C1 segment of cervical spinal cord (tissue), 14 donors: ENCODE measurements at places on chromosomes 16 and 17.

DNA sequence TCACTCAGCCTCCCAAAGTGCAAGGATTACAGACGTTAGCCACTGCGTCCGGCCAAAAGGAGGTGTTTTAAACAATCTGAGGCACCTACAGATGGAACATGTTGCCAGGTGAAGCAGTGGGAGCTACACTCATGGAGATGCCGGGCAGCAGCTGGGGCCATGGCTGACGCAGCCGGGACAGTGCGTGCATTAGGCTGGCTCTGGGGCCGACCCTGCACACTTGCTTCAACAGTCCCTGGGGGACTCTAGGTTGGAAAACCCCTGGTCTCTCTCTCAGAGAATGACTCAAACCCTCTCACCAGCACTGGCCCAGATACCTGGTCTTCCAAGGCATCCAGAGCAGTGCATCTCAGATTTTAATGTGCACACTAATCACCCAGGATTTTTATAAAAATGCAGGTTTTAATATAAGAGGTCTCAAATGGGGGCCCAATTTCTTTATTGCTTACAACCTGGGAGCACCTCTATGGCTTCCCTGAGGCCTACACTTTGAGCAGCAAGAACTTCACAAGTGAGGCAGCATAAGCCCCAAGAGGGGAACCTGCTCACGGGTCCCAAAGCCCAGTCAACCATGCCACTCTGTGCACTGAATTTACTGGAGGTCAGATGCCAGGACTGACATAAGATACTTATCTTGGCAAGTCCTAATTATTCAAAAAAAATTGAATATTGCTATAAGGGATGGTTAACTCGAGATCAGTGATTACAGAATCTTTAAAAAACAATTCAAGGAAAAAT is 70.8 kb upstream of the TRAP1 start:
- no peak for DNase-seq

DNA sequence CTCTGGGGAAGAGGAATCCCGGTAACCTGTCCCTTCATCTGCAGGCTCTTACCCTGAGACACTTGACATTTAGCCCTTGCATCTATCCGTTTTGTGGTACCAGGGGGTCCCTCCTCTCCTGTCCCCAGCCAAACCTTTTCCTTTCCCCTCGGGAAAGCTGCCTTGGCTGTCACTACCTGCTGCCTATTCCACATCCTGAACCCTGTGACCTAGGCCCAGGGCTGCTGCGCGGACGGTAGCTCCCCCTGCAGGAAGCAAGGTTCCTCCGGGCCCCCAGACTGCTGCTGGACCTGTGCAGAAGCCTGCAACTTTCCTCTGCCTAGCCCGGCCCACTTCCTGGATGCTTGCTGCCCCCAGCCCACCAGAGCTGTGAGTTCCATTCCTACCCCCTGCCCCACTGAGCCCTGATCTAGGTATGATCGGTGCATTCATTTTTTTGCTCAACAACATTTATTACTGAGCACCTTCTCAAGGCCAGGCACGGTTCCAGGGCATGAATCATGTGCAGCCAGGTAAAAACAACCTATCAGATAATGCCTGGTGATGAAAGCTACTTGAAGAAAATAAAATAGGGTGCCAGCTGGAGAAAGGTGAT is 10.5 kb upstream of the ALDOA start:
- no peak for DNase-seq

DNA sequence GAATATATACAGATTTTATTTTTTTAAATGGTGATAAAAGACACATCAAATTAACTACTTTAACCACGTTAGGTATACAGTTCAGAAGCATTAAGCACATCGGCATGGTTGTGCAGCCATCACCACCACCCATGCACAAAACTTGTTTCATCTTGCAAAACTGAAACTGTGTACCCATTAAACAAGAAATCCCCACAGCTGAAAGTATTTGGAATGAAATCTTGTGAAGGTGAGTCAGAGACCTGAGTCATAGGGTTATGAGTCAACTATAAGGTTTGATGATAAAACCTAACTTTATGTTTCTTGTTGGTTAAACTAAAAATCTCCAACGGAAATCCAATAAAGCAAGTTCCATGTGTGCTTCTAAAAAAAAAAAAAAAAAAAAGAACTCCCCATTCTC is 561.6 kb upstream of the PSMD7 start:
- no peak for DNase-seq

DNA sequence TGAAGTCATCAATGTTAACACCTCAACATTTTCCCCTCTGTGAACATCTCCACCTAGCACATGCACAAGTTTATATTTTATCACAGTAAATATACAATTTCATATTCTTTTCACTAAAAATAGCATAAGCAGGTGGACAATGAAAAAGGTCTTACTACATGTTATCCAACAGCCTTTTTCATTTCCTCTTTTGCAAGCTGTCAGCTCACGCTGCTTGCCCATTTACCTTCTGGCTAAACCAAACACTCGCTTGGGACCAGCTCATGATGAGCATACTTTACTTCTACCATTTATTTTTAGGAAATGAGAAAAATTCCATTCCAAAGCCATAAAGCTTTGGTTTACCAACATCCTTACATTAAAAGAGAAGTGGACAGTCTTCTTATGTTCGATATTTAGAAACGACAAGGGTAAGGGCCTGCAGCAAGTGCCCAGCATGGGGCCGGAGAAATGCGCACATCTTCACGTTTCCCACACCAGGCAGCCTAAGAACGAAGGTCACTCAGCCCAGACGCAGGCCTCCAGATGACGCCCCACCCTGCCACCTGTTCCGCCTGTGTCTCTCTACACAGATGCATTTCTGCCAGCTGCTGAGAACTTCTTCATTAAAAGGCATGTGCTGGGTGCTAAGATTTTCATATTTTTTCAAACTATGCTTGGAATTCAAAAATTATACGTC is 13.9 kb downstream of the SNN start:
- DNase-seq: no peak

- DNase-seq: no peak
These were observed 21.4 kb downstream of the WSB1 start for GRCh38 chr17:27315322-27315721.

GRCh38 chr16:66983033-66983432 is 5.4 kb upstream of the CES4A start:
- DNase-seq: no peak
